H54 (cell line): ENCODE measurements at places on chromosomes 7 and 10.

- no peak for DNase-seq
Observed at GRCh38 chr7:39085189-39085588, 107.5 kb downstream of the POU6F2 start.

DNA sequence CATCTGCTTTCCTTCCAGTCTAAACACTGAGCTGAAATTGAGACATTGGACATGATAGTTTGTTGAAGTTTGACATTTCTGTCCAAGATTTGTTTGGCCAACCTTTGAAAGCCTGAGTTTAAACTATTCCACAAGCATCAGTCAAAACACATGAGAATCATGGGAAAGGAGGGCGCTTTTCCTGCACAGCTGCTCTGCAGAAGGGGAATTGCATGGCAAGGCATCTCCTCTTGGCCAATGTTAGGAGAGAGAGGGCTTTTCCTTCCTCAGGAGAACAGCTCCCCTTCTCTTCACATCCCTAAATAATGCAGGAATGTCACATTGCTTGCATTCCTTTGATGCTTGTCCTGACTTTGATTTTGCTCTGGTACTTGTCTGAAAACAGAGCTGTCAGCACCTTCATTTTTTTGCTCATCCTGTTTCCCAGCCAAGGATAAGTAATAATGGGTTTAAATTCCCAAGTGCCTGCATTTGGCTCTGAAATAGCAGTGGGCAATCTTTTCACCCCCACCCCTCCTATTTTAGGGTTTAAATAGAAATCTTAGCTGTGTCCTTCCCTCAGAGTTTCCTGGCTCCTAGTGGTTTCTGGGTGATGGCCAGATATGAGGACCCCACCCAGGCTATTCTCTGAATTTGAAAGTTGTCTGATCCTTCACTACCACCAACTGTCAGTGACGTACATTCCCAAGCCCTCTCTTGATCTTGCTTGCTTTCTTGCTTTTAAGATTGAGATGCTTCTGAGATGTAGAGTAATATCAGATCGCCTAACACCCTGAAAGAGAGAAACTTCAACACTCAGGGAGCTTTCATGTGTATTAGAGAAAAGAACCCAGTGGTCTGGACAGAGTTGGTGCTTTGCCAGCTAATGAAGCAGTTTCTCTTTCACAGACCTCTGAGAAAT, 75.2 kb upstream of the NPVF start:
- DNase-seq: no peak

DNA sequence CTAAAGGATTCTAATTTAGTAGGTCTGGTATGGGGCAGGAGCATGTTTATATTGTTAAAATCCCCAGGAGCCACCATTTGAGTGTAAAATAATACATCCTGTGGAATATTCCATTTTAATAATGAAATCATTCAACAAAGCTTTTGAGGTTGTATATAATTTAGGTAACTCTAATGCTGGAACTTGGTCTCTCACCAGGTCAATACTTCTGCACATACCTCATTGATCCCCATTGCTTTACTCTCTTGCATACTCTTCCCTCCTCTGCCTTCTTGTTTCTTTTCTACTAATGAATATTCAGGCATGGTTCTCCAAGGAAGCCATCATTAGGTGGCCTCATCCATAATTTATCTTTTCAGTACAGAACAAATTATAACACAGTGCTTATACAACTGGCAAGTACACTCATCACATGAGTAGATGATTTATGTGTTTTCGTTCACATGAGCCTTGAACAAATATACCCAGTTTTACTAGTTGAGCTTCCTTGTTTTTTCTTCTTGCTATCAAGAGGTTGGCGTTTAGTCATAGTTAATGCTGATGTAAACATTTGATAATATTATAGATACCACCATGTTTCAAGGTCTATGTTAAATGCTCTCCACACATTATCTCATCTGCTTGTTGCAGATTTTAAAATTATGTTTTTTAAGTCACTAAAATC, 7.2 kb downstream of the PALS2 start:
- DNase-seq: no peak

DNA sequence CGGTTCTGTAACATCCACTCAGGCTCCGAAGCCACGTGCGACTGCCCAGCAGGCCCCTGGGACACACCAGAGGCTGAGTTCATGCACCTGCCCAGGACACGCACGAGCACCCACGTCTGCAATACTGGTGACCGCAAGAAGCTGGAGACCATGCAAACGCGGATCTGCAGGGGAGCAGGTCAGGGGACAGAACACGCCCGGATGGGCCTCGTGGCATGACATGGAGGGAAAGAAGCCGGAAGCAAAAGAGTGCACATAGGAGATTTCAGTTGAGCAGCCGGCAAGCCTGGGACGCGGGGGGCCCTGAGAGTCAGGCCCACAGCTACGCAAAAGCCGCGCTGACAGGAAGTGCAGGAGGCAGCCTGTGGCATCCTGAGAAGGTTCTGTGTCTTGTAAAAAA, 73.7 kb downstream of the FOXL3 start:
- no peak for DNase-seq

- no peak for DNase-seq
Observed at GRCh38 chr10:129774736-129775401, 189.2 kb downstream of the EBF3 start.

DNA sequence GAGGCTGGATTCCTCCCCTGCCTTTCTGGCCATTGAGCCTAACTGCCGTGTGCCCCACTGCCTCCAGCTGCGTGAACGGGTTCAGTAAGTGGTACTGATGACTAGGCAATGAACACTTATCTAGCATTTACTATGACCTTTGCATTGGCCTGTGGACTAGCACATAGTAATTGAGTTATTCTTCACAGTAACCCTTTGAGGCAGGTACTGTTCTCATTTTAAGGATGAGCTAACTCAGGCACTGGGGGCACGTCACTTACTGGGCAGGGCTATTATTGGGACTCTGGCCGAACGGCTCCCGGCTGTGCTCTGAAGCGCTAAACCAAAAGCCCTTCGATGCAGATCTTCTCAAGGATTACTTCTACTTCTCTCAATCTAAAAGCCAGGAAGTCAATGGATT, 38.3 kb downstream of the WIPF3 start:
- no peak for DNase-seq

GRCh38 chr7:4265066-4265465, 417.0 kb upstream of the FOXK1 start:
- DNase-seq: no peak

DNA sequence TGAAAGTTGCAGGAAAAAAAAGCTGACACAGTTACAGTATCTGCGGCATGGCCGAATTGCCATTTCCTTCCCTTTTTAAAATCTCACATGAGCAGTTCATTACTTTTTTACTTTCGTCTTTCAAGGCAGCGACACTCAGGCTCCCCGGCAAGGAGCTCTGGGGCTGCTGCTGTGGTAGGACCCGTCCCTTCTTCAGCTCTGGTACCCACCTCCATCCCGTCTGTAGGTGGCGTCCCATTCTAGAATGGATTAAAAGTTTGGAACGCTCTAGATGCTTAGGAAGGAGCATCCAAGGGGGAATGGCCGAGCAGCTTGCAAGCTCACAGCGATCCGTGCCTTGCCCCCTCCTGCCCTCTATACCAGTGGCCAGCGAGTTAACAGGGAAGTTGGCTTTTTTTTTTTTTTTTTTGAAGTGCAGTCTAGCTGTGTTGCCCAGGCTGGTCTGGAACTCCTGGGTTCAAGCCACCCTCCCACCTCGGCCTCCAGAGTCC, 22.8 kb upstream of the TTYH3 start:
- peak; percentile 59 for DNase-seq

DNA sequence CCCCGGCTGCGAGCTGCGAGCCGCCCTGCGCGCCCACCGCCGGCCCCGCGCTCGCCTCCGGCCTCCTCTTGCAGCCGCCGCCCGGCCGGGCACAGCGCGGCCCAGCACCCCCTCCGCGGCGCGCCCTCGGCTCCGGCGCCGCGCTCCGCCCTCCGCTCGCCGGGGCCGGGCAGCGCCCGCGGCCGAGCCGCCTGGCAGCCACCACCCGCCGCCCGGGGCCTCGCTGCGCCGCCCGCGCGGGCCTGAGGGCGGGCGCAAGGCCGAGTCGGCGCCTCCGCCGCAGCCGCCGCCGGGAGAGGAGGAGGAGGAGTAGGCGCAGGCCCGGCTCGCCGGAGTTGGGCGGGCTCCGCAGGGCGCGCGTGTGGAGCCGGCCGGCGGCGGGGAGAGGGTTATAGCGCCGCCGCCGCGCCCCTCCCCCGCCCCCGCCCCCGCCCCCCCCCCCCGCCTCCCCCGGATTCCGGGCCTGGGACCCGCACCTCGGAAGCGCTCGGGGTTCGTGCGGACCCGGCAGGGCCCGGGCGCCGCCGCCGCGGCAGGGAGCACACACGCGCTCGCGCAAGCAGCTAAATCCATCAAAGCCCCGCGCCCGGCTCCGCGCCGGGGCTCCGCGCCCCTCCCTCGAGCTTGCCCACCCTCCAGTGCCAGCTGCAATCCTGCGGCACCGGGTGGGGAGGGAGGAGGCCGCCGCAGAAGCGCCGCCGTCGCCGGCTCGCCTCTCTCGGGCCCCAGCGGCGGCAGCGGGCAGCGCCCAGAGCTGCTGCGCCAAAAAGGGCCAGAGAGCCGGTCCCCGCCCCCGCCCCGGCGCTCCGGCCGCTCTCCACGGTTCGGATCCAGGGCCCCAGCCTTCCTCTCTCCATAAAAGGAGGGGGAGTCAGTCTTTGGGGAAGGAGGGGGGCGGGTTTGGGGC, at the start of gene PDGFA:
Gene PDGFA, minus strand, starts transcription at position 363 of the 907 bp plus-strand sequence. CDS start 845 bp downstream, outside the sequence.
- DNase-seq: peak; percentile 88
